Stimulated activated CD8-positive, alpha-beta memory T cell treated with anti-CD3 and anti-CD28 coated beads, Interleukin-2, amount 100 ng/mL, for 48 hours (primary cell): ENCODE measurements at places on chromosomes 2 and 18.

GRCh38 chr2:69796174-69796573 lies 33.3 kb upstream of the GMCL1 start:
- no peak for DNase-seq

DNA sequence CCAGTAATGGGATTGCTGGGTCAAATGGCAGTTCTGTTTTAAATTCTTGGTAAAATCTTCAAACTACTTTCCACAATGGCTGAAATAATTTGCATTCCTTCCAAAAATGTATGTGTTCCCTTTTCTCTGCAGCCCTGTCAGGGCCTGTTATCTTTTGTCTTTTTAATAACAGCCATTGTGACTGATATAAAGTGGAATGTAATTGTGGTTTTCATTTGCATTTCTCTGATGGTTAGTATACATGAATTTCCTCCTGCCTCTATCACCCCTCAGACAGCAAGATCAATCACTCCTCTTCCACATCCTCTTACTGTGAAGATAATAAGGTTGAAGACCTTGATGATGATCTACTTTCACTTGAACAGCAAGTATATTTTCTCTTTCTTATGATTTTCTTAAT lies 304.8 kb upstream of the FSIP2 start:
- DNase-seq = no peak

DNA sequence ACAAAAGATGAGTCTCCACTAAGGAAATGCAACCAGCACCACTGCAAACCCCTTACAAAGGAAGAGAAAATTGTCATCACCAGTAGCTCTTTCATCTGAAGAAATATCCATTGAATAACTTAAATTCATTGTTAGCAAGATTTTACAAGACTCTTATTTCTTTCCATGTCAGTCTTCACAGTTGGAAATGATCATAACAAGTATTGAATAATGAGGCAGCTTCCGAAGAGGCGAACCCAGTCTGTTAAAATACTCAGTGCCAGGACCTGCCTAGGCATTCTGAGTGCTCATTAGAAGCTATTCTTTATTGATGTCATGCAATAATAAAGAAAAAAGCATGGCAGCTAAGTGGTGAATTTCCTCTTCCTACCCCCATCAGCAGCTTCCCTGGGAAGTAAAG lies 33.5 kb downstream of the NOSTRIN start:
- DNase-seq = no peak

- DNase-seq = no peak
Observed at GRCh38 chr2:179302149-179302548, 37.5 kb upstream of the SESTD1 start.

- DNase-seq = no peak
Observed at GRCh38 chr18:26656431-26656943, 108.1 kb upstream of the KCTD1 start.

- peak; percentile 7 for DNase-seq
Observed at GRCh38 chr2:171522052-171522787, at the start of gene CYBRD1. Gene CYBRD1 (plus strand): TSS chr2:171522474. CDS start chr2:171522546, 72 bp downstream.

DNA sequence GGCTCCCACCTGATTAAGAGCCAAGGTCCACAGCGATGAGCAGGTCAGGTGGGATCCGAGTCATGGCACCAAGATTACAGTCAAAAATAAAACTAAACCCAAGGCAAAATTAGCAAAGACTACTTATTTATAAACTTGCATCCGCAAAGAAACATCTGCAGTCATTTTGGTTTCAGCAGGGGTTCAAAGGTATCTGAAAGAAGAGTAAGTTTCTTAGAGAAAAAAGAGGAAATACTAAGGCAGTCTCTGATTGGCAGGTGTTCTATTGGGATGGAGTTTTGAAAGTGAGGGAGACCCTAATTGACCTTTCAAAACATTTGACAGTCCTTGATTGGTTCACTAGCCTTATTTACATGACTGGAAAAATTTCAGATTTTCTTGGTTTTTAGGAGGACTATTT lies 11.0 kb upstream of the PLB1 start:
- DNase-seq = no peak

GRCh38 chr2:238127165-238128060 lies 11.1 kb upstream of the KLHL30 start:
- no peak for DNase-seq

DNA sequence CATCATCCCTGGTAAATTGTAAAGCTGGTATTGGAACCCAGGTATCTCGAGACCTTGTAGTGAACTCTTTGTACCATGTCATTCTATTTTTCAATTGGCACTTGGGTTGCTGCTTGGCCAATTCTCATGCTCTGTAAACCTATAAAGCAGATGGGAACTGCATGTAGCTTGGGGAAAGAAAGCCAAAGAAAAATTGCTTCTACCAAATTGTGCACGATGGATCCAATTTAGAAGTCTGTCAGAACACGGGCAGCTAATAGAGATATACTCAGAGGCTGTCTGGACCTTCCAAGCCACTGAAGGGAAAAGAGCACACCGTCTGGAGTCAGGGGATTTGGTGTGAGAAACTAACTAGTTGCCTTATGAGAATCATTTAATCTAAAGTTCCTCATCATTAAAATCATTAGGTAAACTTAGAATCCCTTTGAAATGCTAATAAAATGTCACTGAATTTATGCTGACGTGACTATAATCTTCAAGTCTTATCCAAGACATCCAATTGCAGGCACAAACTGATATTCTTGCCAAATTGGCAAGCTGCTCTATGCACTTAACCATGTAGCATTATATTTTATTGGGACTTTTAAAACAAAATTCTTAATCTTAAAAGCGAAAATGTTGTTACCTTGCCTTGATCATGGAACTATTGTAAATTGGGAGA lies 206.8 kb downstream of the DCC start:
- DNase-seq = no peak

DNA sequence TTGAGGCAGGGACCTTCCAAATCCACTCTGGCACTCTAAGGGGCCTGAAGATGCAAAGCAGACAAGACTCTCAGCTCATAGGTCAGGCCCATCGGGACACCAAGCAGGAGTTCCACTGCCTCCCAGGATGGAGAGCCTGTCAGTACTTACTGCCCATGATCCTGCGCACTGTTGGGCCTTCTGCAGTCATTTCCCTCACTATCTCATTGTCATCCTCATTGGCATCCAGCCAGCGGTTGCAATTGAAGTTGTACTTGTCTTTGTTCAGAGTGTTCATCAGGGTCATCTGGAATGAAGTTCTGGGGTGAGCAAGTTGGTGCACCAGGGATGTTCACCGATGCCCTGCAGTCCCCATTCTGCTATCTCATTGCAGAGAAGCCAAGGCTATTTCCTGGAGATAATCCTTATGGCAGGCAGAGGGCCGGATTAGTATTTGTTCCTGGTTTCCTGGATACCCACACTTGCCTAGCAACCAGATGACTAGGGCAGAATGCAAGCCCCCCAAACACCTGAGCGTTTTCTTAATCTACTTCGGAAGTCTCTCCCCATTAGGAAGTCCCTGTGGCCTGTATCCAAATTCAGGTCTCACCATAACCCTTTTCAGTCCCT lies 65.1 kb downstream of the LOXHD1 start:
- DNase-seq = no peak
